ENCODE measurements at places on chromosomes 13 and 19. TPM values are rescaled to one million over a fixed set of nuclear protein-coding genes. Genes with fewer than 3 reads are reported as not detected.

The CADM4 gene
- total RNA-seq: 0.41 TPM

DNA sequence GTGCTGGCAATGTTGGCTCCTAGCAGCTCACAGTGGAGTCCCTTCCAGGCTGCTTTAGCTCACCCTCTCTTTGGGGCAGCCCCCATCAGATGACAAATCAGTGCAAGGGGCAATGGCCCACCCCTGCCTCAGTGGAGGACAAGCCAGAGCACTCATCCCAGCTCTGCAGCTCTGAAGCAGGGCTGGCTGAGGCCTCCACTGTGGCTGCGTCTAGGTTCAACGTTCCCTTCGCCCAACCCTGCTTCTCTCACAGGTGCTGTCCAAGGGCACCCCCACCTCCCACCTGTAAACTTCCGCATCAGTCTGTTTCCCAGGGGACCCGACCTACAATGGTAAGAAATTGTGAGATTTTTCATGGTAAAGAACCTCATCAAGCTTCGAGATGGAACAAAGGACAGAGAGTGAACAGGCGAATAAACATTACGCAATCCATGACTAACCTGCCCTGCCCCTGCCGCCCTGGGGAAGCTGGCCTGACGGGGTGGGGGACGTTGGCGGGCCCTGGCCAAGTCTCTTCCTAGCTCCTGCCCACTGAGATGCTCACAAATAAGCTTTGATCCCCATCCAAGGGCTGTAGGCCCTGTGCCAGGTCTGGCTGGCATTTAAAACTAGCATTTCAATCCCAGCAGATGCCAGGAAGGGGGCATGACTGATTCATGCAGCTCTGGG, 40.5 kb downstream of the DZIP1 start:
- DNase-seq: no peak

The SHISA7 gene
- total RNA-seq: not detected

GRCh38 chr13:33728271-33729037, 89.5 kb upstream of the RFC3 start:
- DNase-seq: no peak

GRCh38 chr19:37980419-37981170, 73.6 kb downstream of the SIPA1L3 start:
- DNase-seq: no peak

DNA sequence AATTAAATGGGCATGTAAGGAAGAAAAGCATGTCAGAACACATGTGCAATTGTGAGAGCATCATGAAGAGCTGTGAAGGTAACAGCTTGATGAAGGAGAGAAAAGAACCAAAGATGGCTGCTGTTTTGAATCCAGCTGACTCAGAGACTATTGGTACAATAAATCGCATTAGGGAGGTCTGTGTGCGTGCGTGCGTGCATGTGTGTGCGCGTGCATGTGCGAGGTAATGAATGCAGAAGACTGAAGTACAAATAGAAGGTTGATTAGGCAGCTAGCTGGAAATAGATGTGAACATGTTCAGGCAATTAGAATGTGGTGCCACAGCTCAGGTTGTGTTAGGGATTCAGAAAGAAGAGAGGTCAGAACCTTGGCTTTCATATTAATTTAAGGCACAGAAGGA, 440.5 kb downstream of the OXGR1 start:
- no peak for DNase-seq

- no peak for DNase-seq
Observed at GRCh38 chr13:30299786-30300185, 7.6 kb downstream of the KATNAL1 start.

The CCNA1 gene
- not detected for total RNA-seq

DNA sequence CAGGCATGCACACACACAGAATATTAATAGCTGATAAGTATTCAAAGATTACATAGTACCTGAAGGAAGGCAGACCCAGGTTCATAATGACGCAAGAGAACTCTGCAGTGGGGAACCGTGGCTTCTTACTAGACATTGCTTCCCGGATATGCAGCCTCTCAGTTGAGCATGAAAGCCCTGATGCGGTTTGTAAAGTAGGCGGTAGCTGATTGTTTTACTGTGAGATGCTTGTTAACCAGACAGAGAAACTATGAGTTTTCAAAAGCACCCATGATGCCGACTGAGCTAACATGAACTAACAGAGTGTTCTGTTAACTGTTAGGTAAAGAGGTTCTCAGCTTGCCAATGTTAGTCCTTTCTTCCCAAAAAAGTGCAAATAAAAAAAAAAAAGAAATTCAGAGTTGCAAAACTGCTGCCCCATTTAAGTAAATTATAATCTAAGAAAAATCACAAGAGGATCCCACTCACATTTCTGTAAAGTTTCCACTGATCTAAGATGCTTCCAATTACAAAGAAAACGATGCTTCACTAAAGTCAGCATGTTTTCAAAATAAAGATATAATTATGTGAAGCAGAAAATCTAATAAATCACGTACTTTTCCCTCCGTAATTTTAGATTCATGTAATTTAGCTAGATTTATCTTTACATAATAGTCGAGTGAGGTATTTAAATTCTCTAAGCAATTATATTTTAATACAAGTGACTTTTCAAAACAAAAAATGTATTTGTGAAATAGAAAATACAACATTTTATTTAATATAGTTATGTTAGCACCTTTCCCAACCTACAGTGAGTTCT, 2.2 kb downstream of the FLT1 start:
- DNase-seq: peak; percentile 21

The ZNF626 gene
- total RNA-seq: 12.1 TPM
